Stimulated activated CD4-positive, alpha-beta T cell treated with anti-CD3 and anti-CD28 coated beads, Interleukin-4, amount 100 ng/mL, for 4 hours (primary cell): ENCODE measurements at places on chromosomes 2 and 18.

GRCh38 chr2:120331903-120332302 is 14.0 kb upstream of the INHBB start:
- DNase-seq = no peak

DNA sequence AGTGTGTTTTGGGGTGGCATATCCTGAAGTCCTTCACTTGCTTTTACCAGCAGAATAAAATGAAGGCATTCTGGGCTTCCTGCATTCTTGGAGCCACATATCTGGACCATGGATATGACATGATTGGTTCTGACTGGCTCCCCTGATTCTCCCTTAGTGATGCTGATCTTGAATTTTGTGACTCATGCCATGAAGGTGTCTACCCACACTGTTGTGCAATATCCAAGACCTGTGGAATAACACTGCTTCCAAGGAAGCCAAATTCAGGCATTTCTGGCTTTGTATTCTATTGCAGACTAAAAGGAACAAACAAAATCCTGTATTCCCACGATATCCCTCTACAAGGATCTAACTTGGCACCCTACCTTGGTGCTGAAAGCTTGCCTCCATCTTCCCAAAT is 125.8 kb downstream of the LYPD6B start:
- no peak for DNase-seq

GRCh38 chr18:55790296-55790695 is 202.3 kb upstream of the TCF4 start:
- DNase-seq = no peak

DNA sequence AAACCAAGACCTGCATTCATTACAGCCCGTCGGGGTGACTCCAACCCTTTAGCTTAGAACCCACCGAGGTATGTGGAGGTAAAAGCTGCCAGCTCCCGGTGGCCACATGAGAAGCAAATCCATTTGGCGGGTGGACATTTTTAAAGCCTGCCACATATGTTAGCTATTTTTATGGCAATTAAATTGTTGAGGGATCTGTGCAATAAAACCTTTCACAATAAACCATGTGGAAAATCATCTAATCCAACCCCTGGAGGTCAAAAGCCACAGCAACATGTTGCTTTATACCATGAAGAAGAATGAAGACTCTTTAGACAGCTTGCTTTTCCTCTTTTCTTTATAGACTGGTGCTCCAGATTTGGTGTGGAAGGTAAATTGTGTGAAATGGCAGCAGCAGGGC is 176.3 kb downstream of the AGPS start:
- no peak for DNase-seq

DNA sequence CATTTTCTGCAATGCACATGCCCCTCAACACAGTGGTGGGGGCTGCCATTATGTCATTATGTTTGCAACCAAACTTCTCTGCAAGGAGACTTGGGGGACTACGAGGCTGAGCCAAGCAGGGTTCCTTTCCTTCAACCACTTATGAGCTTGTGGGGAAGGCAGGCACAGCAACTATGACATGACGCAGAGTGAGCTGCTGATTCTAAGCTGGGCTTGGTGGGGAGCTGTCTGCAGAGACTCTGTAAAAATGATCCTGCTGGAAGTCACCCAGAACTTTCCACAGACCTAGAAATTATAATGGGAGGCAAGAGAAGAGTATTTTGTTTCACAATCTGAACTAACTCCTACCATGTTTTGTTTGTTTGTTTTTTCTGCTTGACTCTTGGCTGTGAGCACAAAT is 55.6 kb downstream of the INPP5D start:
- DNase-seq = no peak

- no peak for DNase-seq
Measured at GRCh38 chr2:241952816-241953215, 83.3 kb downstream of the RTP5 start.

- DNase-seq = no peak
Measured at GRCh38 chr2:102718387-102719316, 43.2 kb upstream of the TMEM182 start.

GRCh38 chr2:156537141-156537540 is 101.0 kb downstream of the GPD2 start:
- DNase-seq = no peak

GRCh38 chr18:5093902-5094301 is 103.2 kb downstream of the AKAIN1 start:
- no peak for DNase-seq

- no peak for DNase-seq
Measured at GRCh38 chr2:74205596-74205995, 7.2 kb downstream of the MTHFD2 start.

DNA sequence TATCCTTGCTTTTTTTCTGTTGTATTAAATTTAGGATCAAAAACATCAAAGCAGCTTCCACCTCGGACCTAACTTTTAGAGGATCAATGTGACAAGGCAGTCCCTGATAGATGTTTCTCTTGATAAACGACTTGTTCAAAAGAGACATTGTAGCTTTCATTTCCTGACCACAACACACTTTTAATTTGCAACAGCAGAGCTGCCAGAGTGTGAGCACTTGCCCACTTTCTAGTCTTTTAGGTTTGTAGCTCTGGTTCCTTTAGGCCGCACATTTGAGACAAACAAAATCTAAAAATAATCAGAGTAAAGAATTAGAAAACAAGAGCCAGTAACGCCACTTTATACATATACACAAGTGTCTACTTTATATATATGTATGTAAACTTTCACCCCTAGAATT is 3.1 kb downstream of the FIGN start:
- DNase-seq = no peak
